ENCODE measurements at places on chromosomes 5 and 9.
A peak's percentile ranks its signal among the peaks of the same experiment; 100 is the strongest.

- H3K27me3 ChIP-seq, result no peaks in the 10 kb centered on the region
- H3K4me1 ChIP-seq, result no peaks in the 10 kb centered on the region
- H3K4me3 ChIP-seq, result no peak overlapping the region
Measured at GRCh38 chr9:16010221-16010620, 457.4 kb downstream of the CCDC171 start.

GRCh38 chr5:149834246-149834855, 104.2 kb downstream of the PPARGC1B start:
- peaks cover 6% of the 10 kb centered on the region for H3K4me1 ChIP-seq
- no peak overlapping the region for H3K27ac ChIP-seq
- no peaks in the 10 kb centered on the region for H3K27me3 ChIP-seq
- H3K36me3 ChIP-seq, result peaks cover 6% of the 10 kb centered on the region

- no peaks in the 10 kb centered on the region for H3K27me3 ChIP-seq
- H3K27ac ChIP-seq, result no peak overlapping the region
- H3K4me3 ChIP-seq, result no peak overlapping the region
- no peak for DNase-seq
Measured at GRCh38 chr5:80231243-80231642, 24.6 kb downstream of the SERINC5 start.

- H3K27ac ChIP-seq, result no peak overlapping the region
- DNase-seq, result no peak
- H3K4me3 ChIP-seq, result no peak overlapping the region
- H3K36me3 ChIP-seq, result no peaks in the 10 kb centered on the region
- H3K27me3 ChIP-seq, result no peaks in the 10 kb centered on the region
- no peaks in the 10 kb centered on the region for H3K4me1 ChIP-seq
Measured at GRCh38 chr5:170200876-170201275, 31.9 kb upstream of the C5orf58 start.

- H3K27ac ChIP-seq, result peak overlapping the region; percentile 94
- peak overlapping the region; percentile 87 for H3K4me3 ChIP-seq
- no peak for DNase-seq
- H3K36me3 ChIP-seq, result peaks cover 35% of the 10 kb centered on the region
- H3K27me3 ChIP-seq, result no peaks in the 10 kb centered on the region
- H3K4me1 ChIP-seq, result peaks cover 15% of the 10 kb centered on the region
Measured at GRCh38 chr9:128371630-128372117, 500 bp downstream of the URM1 start.

DNA sequence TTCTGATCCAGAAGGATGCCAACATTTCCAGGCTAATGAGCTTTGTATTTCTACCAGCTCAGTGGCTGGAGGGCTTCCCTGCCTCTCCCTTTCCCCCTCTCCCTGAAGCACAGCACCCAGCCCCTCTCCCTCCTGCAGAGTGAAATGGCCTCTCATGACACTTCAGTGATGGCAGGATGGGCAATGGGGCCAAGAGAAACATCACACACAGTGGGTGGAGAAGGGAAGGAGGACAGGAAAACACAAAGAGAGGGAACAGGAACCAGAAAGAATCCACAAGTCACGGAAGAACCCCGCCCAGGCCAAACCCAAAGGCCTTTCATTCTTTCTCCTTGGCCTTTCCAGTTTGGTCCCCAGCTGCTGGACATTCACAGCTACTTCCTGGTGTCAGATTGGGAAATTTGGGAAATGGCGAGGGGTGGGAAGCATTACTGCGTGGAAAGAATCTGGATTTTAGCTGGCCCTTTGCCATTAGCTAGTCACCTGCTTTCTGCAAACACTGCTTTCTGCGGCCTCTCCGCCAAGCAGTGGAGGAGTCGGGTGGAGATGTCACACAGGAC, 82.6 kb downstream of the GLDC start:
- H3K4me3 ChIP-seq, result no peak overlapping the region
- no peak for DNase-seq
- H3K4me1 ChIP-seq, result no peaks in the 10 kb centered on the region
- no peak overlapping the region for H3K27ac ChIP-seq
- H3K36me3 ChIP-seq, result no peaks in the 10 kb centered on the region

- H3K27me3 ChIP-seq, result peaks cover 14% of the 10 kb centered on the region
- peak; percentile 51 for DNase-seq
Measured at GRCh38 chr9:136640171-136641111, 22.3 kb upstream of the EGFL7 start.

GRCh38 chr5:61386045-61386800, 54.2 kb downstream of the ZSWIM6 start:
- H3K4me1 ChIP-seq, result no peaks in the 10 kb centered on the region
- no peak overlapping the region for H3K27ac ChIP-seq

- no peak overlapping the region for H3K4me3 ChIP-seq
- no peak for DNase-seq
- no peaks in the 10 kb centered on the region for H3K4me1 ChIP-seq
- no peak overlapping the region for H3K27ac ChIP-seq
- no peaks in the 10 kb centered on the region for H3K27me3 ChIP-seq
Measured at GRCh38 chr5:8601831-8602354, 732.9 kb downstream of the MTRR start.

DNA sequence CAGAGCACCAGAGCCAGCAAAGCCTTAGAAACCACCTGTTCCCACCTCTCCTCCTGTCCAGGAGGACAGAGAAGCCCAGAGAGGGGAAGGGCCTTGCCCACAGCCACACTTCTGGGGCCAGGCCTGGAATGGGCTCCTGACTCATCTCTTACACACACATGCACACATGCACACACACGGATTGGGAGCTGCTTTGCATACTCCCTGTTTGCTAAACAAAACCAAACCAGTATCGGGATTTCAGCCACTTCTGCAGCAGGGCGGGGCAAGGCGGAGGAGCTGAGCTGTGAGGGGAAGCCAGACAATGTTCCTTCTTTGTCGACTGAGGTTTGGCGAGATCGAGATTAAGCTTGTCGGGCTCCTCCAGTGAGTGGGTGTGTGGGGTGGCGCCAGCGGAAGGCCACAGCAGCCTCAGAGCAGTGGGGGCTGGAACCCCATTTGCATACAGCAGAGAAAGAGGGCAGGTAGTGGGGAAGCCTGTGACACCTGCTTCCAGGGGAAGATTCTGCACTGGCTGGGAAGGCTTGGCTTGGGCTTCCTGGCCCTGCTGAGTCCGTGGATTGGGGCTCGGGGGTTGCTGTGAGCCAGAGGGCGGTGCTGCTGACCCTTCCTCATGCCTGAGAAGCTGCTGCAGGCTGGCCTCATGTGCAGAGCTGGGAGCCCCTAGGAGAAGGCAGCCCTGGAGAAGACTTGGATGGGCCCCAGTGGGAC, 16.1 kb downstream of the GFI1B start:
- H3K4me1 ChIP-seq, result no peaks in the 10 kb centered on the region
- H3K36me3 ChIP-seq, result no peaks in the 10 kb centered on the region
- DNase-seq, result no peak
- no peak overlapping the region for H3K4me3 ChIP-seq

GRCh38 chr9:83477571-83477970, 60.6 kb downstream of the FRMD3 start:
- no peaks in the 10 kb centered on the region for H3K4me1 ChIP-seq
- no peak overlapping the region for H3K4me3 ChIP-seq
- no peaks in the 10 kb centered on the region for H3K27me3 ChIP-seq

DNA sequence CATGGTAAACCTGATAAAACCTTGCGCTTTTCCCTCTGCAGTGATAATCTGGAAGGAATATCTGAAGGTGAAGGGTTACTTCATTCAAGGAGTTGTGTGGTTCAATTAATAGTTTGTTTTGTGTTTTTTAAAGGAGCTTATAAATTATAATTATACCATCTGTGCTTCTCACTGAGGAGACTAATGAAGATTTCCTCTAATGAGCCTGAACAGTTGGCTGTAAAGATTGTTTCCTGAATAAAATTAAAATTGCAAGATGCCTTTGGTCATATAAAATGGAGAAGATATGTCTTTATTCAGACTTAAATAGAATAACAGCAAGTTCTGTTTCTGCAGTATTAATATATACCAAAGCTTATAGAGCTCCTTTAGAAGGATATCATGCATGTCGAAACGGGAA, 59.9 kb downstream of the GAPVD1 start:
- H3K36me3 ChIP-seq, result peaks cover 90% of the 10 kb centered on the region
- no peak for DNase-seq
- H3K27me3 ChIP-seq, result no peaks in the 10 kb centered on the region
- no peaks in the 10 kb centered on the region for H3K4me1 ChIP-seq

GRCh38 chr5:5483880-5484598, 61.6 kb downstream of the ICE1 start:
- peaks cover 33% of the 10 kb centered on the region for H3K4me1 ChIP-seq
- H3K27me3 ChIP-seq, result no peaks in the 10 kb centered on the region
- DNase-seq, result no peak
- H3K27ac ChIP-seq, result peak overlapping the region; percentile 48
- no peak overlapping the region for H3K4me3 ChIP-seq
- peaks cover 4% of the 10 kb centered on the region for H3K36me3 ChIP-seq

DNA sequence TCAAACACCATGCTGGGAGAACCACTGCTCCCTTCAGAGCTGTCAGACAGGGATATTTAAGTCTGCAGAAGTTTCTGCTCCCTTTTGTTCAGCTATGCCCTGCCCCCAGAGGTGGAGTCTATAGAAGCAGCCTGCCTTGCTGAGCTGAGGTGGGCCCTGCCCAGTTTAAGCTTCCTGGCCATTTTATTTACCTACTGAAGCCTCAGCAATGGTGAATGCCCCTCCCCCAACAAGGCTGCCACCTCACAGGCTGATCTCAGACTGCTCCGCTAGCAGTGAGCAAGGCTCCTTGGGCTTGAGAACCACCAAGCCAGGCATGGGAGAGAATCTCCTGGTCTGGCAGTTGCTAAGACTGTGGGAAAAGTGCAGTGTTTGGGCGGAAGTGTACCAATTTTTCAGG, 205.5 kb upstream of the PTGER4 start:
- no peaks in the 10 kb centered on the region for H3K36me3 ChIP-seq
- H3K27ac ChIP-seq, result no peak overlapping the region
- H3K4me1 ChIP-seq, result no peaks in the 10 kb centered on the region
- DNase-seq, result no peak
- H3K4me3 ChIP-seq, result no peak overlapping the region
- H3K27me3 ChIP-seq, result no peaks in the 10 kb centered on the region

DNA sequence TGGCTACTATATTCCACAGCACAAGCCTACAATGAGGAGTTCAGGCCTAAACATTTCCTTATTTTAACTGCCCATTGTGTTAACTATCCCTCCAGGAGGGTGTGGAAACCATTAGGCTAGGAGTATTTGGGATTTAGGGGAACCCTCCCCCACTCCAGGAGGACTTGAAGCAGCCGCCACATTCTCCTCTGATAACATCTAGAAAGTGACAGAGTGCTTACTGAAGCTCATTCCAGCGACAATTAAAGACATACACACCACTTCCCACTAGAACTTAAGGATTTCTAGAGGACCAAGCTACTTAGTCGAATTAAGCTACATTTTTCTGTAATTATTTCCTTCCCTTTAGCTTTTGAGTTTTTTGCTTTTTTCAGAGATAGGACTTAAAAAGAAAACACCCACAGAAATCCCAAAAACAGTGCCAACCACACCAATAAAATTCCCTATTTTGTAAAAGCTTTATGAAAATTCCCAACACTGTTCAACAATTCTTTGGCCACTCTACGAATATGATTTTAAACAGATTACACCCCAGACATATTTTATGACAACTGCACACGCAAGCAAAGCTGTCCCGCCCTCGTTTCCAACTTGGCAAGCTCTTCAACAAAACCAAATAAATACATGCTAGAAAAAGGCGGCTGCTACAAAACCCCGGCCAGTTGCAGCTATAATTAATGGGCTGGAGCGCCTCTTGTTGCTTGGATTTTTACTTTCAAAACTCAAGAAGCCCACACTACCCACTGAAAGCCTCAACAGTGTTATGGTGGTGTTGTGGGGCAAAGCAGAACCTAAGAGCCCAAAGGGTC, 4.5 kb downstream of the ROR2 start:
- no peak for DNase-seq
- no peaks in the 10 kb centered on the region for H3K36me3 ChIP-seq
- H3K4me1 ChIP-seq, result no peaks in the 10 kb centered on the region
- no peaks in the 10 kb centered on the region for H3K27me3 ChIP-seq
- H3K4me3 ChIP-seq, result no peak overlapping the region

DNA sequence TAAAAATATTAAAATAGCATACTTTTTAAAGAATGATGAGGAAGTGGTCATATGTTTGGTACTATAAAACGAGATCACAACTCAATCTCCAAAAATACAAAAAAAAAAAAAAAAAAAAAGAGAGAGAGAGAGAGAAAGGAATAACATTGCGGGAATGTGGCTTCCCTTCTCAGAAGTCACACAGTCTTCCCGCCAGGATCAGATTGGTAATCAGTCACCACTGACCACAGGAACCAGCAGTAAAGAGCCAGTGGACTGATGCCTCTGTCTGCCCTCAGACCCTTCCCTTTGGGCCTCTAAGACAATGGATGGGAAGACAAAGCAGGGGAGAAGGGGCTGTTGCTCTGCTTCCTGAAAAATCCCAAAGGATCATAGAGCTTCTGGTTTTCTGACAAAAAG, 104.9 kb downstream of the KLHL3 start:
- H3K4me1 ChIP-seq, result no peaks in the 10 kb centered on the region
- no peak overlapping the region for H3K4me3 ChIP-seq
- H3K36me3 ChIP-seq, result no peaks in the 10 kb centered on the region
- H3K27me3 ChIP-seq, result no peaks in the 10 kb centered on the region
- DNase-seq, result no peak

GRCh38 chr5:72107901-72108201, 576 bp downstream of the MAP1B start:
- H3K27ac ChIP-seq, result peak overlapping the region; percentile 66
- H3K4me3 ChIP-seq, result peak overlapping the region; percentile 72
- peak; percentile 54 for DNase-seq
- no peaks in the 10 kb centered on the region for H3K27me3 ChIP-seq
- peaks cover 4% of the 10 kb centered on the region for H3K4me1 ChIP-seq

DNA sequence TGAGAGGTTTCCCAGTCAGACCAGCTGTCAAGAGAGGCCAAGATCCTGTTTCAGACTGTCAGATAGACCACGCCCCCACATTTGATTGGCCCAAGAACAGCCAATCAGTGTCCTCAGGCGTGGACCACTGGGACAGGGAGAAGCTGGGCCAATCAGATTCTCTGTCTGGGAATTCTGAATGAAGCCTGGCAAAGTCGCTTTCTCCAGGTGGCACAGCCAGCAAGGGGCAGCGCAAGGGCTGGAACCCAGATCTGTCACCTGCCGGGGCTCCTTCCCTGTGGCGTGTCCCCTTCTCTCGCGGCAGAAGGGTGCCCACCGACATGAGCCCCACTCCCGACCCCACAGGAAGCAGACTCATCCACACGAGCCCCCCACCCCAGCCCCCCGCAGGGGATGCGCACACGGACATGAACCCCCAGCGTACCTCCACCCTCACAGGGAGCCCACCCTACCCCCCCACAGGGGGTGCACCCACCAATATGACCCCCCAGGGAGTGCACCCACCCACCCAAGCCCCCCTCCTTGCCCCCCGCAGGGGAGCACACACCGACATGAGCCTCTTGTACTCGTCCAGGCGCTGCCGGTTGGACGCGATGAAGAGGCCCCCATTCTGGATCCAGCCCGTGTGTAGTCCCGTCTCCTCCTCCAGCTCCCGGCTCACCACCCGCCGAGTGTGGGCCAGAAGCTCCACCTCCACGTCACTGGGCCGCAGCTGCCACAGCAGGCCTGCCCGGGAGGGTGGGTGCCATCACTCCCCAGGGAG, 6.1 kb downstream of the SARDH start:
- no peak overlapping the region for H3K4me3 ChIP-seq
- peaks cover 7% of the 10 kb centered on the region for H3K27me3 ChIP-seq
- no peak for DNase-seq
- H3K36me3 ChIP-seq, result no peaks in the 10 kb centered on the region

GRCh38 chr5:168550656-168551055, 21.6 kb downstream of the FBLL1 start:
- H3K4me1 ChIP-seq, result peaks cover 12% of the 10 kb centered on the region
- DNase-seq, result no peak

GRCh38 chr9:80013891-80014290, 442.1 kb downstream of the TLE4 start:
- H3K36me3 ChIP-seq, result no peaks in the 10 kb centered on the region
- H3K27me3 ChIP-seq, result no peaks in the 10 kb centered on the region
- H3K27ac ChIP-seq, result no peak overlapping the region
- peaks cover 4% of the 10 kb centered on the region for H3K4me1 ChIP-seq
- H3K4me3 ChIP-seq, result no peak overlapping the region
